ENCODE measurements at places on chromosomes 1 and 21. TPM values are rescaled to one million over a fixed set of nuclear protein-coding genes. Genes with fewer than 3 reads are reported as not detected.

UTS2 gene
- not detected for total RNA-seq

GRCh38 chr1:160346463-160346862 lies 3.3 kb downstream of the NCSTN start:
- no peak for DNase-seq

- DNase-seq, result no peak
Measured at GRCh38 chr1:26626994-26627393, 68.8 kb upstream of the ARID1A start.

DNA sequence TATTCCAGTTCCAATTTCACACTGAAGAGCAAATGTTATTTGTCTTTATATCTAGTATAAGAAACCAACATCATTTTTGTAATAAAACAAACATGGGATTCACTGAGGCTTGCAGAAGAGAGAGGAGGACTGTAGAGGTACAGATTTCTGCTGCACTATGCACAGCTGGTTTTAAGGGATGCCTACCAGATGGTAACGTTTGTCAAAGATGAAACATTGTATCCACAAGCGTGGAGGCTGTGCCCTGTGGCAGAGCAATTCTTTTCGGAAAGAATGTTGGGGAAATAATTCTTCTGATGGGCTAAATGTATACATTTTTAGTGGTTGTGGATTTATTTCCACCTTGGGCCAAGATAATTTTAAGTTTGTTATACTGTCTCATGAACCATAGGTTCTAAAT lies 272.4 kb downstream of the DUSP10 start:
- no peak for DNase-seq

- no peak for DNase-seq
Measured at GRCh38 chr21:33053951-33054350, 16.0 kb upstream of the OLIG1 start.

OR2T35 gene
- total RNA-seq, result not detected

DNA sequence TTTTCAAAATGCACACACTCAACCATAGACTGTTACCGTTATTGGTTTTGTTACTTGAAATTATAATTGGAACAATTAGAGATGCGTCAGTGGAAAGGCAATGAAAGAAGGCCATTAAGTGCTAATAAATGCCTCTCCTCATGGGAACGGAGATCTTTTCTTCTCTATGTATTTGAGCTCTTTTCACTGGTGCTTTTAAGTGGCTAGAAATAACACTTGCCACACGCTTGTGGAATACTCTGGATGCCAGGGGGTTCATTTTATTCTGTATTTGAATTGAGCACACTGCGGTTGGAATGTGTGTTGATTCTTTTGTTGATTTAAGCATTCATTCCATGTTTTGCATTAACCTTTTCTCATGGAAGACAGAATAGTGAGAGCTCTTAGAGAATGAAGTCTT lies 68.4 kb downstream of the DNM3 start:
- DNase-seq, result no peak

DNA sequence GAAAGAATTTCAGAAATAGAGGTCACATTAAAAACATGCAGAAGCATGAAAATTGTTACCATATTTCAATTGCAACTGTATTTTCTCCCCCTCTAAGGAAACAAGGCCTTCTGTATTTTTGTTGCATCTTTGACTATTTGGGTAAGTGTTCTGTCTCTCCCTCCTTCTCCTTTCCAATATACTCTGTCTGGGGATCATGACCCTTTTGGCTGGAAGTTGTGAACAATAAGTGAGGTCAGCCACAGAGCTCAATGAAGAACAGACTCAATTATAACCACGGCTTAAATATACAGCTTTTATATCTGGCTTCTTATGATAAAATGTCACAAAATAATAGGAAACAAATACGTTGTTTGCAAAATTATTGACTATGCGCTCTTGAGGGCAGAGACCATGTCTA lies 47.1 kb downstream of the SPAG17 start:
- no peak for DNase-seq

LEMD1 gene
- not detected for total RNA-seq

SYT6 gene
- total RNA-seq, result 0.13 TPM

DNA sequence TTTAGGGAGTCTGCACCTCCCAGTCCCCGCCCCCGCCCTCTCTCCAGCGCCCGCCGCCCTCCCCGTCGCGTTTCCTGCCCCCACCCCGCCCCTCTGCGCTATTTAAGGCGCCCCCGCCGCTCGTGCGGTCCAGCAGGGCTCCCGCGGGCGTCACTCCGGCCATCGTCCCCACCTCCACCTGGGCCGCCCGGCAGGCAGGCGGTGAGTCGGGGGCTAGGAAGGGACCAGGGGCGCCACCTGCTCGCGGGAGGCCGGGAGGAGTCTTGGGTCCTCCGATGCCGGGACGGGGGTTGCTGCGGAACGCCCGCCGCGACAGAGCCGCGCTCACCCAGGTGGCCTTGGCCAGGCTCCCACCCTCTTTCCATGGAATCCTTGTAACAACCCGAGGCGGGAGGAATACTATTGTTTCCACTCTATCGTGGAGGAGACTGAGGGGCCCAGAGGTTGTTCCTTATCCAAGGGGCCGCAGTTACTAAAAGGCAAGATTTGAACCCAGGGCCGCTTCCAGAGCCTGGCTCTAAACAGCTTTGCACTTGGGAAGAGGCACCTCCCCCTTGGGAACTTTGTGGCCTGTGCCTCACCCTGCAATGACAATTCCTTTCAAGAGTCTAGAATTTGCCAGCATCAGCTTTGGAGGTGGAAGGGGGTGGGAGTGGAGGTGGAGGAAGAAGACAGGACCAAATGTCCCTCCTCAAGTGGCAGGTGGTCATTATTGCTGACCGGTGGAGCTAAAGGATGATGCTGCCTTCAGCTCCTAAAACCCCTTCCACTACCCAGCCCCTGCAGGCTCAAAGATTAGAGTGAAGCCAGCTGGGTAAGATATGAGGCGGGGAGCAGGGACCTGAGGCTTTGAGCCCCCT lies at the start of gene GJA4:
Gene GJA4, plus strand, starts transcription at position 132 of the 860 bp plus-strand sequence. CDS start 1,215 bp downstream, outside the sequence.
- no peak for DNase-seq

DNA sequence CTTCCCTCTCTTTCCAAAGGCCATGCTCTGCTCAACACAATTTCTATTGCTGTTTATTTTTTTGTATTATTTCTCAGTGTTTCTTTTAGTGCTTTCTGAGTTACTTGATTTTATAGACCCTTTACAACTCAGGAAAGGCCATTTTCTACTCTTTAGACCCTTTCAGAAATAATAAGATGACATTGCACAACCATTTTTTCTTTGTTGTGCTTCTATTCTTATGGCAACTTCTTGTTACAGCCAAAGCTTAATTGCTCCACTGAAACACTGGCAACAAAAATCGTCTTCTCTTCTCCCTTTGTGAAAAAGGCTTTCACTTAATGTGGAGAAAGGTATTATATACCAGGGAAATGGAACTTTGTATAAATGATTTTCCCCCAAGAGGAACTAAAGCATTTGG lies 39.0 kb upstream of the SAMSN1 start:
- DNase-seq, result no peak

KCNE1 gene
- not detected for total RNA-seq

B3GALT5 gene
- 1.3 TPM for total RNA-seq

OPRD1 gene
- total RNA-seq, result 0.23 TPM

ORC1 gene
- 15.6 TPM for total RNA-seq

GRCh38 chr1:48043622-48044021 lies 46.4 kb upstream of the TRABD2B start:
- DNase-seq, result no peak

FALEC gene
- total RNA-seq, result not detected

- no peak for DNase-seq
Measured at GRCh38 chr21:30168086-30168485, 1.5 kb upstream of the CLDN17 start.

- DNase-seq, result no peak
Measured at GRCh38 chr1:175015243-175015642, 8.0 kb downstream of the MRPS14 start.

COL9A2 gene
- total RNA-seq, result not detected

FAM177B gene
- not detected for total RNA-seq

NENF gene
- 63.1 TPM for total RNA-seq

DNA sequence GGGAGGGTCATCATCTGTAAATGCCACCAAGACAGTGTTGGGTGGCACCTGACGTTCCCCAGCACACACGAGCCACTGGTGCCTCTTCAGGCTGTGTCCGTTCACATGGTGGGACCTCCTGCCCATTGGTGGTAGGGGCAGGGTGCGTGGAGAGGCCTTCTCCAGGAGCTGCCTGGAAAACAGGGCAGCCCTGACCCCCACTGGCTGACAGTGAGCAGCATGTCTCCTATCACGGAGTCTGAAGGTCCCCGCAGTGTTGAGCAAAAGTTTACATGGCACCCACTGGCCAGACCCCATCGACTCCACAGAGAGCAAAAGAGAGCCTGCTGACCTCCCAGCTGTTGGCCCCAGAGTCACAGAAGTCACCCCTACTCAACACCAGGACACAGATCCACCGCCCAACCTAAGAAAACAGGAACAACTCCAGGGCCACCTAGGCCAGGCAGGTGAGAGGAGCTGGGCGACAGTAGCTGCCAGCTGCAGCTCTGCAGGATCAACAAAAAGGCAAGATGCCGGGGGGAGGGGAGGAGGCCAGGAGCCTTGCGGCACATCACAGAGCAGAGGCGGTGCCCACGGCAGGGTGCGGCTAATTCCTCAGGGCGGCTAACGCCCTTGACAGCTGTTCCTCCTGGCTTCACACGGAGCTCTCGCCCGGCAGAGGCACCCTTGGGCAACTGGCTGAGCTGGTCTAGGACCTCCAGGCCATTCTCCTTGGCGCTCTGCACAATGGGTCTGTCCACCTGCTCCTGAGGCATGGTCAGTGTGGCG lies 14.4 kb upstream of the IFI6 start:
- DNase-seq, result peak; percentile 60

GRCh38 chr1:45488666-45489377 lies 2.1 kb downstream of the TESK2 start:
- no peak for DNase-seq

DNA sequence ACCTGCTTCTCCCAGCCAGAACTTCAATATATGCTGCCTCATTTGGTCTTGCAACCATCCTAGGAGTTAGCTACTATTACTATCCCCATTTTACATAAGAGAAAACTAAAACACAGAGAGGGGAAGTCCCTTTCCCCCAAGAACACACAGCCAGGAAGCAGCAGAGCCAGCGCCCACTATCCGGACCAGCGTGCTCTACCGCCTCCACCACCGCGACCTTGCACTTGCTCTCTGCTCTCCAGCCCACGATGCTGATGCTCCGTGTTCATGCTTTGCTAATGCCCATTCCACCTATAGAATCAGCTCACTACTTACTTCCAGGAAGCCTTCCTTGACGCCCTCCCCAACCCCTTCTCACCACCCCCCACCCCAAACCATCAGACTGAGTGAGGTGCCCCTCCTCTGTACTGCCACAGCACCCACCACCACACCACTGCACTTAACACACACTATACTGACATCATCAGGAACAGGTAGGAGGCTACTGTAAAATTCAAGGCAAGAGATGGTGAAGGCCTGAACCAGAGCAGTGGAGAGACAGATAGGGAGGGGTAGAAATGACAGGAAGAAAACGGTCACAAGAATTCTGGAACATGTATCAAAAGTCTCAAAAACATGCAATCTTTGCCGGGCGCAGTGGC lies 9.4 kb downstream of the TMEM53 start:
- no peak for DNase-seq

TMEM167B gene
- total RNA-seq, result 14.6 TPM

DNA sequence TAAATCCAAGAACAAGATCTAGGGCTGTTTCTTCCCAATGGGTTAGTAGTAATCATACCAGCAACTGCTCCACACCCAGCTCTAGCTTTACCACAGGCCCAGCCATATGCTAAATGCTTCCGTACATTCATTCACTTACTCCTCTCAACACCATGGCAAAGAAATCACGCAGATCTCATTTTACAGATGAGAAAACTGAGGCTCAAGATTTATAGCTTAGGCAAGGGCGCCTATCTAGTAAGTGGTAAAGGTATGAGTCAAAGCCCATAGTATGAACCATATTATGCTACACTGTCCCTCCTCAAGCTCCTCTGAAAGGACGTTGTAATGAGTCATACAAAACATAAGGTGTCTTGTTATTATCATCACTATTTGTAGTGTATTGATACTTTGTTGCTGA lies 82.2 kb downstream of the NIBAN1 start:
- DNase-seq, result no peak

- peak; percentile 71 for DNase-seq
Measured at GRCh38 chr1:68121536-68121935, 71.1 kb upstream of the DIRAS3 start.

- no peak for DNase-seq
Measured at GRCh38 chr21:39980241-39980820, 113.1 kb downstream of the PCP4 start.

DNA sequence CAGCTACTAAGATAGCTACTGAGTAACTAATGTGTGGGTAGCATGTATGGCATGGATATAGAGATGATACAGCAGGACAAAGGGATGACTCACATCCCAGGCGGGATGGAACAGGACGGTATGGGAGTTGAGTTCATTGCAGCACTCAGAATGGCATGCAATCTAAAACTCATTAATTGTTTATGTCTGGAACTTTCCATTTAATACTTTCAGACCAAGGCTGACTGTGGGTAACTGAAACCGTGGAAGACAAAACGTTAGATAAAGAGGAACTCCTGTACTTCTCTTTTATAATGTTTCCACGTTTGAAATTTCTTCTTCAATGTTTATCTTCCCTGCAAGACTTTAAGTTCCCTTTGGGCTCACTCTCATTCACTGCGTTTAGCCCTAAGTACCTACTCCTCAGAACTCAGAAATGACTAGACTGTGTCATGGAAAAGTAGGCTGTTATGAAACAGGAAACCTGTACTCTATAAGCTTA lies 151.9 kb downstream of the MAGI3 start:
- DNase-seq, result peak; percentile 71

- DNase-seq, result no peak
Measured at GRCh38 chr1:169143984-169144383, 37.5 kb downstream of the ATP1B1 start.

- no peak for DNase-seq
Measured at GRCh38 chr1:211842518-211842917, 12.0 kb upstream of the LPGAT1 start.

DNA sequence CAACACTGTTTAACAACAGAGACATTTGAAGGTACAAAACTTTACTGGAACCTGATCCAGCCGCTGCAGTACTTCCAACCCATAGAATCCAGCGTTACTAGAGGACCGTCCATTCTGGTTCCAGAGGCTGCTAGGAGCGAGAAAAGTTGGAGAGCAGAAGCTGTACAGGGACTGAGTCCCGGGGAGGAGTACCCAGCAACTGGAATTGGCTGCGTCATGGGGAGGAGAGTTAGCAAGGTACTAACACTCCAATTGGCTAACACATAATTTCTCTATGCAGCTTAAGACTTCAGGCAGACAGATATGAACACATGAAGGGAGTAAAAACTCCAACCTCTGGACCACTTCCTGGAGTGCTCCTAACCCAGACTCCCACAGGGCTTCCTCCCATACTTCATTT lies 2.1 kb upstream of the QSOX1 start:
- no peak for DNase-seq

- peak; percentile 49 for DNase-seq
Measured at GRCh38 chr1:115949156-115949555, 27.2 kb upstream of the SLC22A15 start.

- no peak for DNase-seq
Measured at GRCh38 chr1:1250786-1251284, 4.3 kb upstream of the C1QTNF12 start.
